ENCODE measurements at places on chromosomes 4 and X.

DNA sequence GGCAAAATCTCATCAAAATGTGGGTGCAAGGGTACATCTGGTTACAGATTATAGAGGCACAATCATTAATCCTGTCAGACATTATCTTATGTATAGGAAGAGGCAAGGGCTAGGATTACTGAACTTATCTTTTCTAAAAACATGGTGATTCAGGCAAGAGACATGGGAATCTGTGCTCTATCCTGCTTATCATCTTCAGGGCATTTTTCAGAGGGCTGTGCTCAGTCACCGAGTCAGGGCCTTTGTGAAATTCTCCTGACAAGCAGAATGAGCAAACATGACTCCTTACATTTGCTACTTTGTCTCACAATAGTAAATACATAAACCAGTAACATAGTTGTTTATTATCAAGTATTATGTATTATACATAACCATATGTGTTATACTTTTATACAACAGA lies 84.2 kb upstream of the KCTD8 start:
- DNase-seq, result no peak

DNA sequence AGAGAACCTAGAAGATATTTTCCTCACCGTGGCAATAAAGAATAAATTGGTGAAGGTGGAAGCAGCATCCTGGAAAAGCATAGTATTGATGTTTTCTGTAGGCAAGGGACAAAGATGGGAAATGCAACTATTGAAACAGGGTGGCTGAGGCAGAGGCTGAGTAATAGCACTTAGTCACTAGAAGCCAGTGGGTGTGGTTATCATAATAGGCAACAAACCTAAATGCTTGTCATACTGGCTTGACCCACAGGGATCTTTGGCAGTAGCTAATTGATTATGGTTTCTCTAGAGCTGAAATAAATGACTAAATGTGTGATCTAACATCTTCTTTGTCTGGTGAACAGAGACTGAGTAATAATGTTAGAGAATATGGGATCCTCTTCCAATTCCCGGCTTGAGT lies 353.6 kb upstream of the RPS6KA3 start:
- no peak for DNase-seq

- no peak for DNase-seq
Measured at GRCh38 chr4:151455212-151455611, 46.2 kb downstream of the FHIP1A start.

DNA sequence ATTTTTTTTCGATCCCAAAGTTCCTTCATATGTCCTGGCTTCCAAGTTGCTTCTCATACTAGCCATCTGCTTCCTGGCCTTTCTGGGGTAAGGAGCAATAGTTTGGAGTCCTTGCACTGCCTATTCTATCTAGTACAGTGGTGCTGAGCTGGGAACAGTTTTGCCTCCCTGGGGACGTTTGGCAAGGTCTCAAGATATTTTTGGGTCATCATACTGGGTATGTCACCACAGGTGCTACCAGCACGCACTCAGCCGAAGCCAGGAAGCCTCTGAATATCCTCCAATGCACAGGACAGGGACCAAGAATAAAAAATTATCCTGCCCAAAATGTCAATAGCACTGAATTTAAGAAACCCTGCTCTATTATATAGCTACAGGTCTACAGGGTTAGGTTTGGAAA lies 35.4 kb upstream of the TMSB15B start:
- no peak for DNase-seq

- peak; percentile 37 for DNase-seq
Measured at GRCh38 chr4:146368209-146368608, 153.5 kb downstream of the SLC10A7 start.
